Cortex of kidney (tissue), 1 donor: ENCODE measurements at places on chromosomes 11 and 22.

DNA sequence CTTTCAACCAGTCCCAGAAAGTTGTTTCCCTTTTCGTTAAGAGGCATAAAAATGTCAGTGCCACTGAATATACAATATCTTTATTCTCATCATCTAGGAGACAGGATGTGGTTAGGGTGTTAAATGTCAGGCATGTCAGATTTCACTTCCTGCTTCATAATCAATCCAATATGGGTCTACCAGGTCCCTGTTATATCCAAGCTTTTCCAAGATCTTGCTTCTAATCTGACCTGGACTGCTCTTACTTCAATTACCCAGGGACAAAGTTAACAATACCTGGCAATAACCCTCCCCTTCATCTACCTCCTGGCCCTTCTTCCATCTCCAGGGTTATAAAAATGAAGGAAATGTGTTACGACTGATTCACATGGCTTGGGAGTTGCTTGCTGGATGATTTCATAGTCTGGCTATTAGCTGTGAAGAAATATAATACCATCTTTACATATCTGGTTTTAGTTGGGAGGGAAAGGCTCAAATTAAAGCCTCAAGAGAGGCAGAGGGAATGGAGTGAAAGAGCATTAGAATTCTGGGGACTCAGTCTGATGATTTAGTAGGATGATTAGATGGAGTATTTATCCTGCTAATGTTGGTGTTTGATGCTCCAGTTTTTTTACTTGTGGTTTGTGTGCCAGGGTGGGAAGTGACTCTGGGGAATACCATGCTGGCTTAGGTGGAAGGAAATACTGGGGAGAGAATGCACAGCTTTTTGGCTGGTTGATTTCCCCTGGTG, 534.3 kb downstream of the ETS1 start:
- DNase-seq: no peak

DNA sequence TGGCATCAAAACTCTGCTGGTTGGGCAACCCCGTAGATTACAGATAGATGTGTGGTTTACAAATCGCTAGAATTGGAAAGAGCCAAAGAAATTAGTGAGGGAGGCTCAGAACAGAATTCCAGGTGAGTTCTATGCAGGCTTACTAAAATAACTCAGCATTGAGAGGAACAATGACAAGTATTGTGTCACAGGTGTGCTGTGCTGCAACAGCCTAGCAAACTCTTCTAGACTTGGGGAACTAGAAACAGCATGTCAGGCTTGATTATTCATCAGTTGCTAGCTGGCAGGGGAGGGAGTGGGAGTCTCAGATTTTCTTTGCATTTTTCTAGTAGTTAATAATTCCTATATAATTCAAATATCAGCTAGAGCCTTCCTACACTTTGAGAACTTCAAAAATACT, 26.3 kb upstream of the RASD2 start:
- DNase-seq: no peak

- DNase-seq: no peak
Observed at GRCh38 chr22:46761017-46761416, 1.4 kb upstream of the TBC1D22A start.

DNA sequence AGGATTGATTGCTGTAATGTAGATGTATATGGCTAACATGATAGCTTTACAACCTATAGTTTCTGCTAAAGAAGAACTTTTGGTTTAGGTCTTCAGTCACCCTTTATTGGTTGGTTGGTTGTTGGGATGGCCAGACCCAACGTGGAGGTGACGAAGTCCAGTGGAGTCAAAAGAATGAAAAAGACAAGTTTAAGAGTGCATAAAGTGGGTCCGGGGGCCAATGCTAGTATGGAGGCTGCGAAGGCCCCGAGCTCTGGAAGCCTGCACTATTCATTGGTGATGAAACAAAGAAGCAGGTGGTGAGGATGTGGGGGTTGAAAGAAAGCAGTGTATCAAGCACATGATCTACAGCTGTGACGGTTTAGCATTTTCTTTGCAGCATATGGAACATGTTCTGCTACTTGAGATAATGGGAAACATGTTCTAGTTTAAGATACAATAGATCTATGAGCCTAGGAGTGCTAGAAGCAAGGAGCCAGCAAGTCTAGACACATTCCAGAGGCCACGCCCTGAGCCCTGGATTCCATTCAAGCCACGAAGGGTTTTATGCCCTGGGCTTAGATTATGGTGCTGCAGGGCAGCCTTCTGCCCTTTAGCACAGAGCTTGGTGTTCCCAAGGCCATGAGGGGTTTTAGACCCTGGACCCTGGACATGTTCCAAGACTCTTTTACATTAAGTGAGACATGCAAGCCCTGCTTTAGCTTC, 6.3 kb downstream of the TCP11L1 start:
- DNase-seq: no peak

GRCh38 chr11:62644220-62644619, 2.2 kb downstream of the GANAB start:
- DNase-seq: no peak

GRCh38 chr11:69355346-69355940, 61.5 kb downstream of the MYEOV start:
- DNase-seq: no peak

DNA sequence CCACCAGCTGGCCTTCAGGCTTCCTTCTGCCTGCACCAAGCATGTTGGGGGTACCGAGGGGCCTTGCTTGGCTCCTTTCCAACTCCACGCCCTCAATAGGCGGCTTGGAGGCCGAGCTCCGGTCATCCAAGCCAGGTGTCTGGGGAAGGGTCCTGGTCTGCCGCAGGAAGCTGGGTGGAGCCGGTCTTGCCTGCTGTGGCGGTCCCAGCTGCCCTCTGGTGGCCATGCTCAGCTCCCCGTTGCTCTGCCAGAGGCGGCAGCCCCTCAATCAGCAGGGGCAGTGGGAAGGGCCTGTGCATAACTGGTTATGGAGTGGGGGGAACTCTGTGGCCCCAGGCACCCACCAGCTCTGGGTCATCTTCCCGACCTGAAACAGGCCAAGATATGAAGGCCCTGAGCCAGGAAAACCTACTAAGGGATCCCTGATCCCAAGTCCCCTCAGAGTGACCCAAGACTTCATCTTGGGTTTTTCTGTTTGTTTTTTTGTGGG, 3.2 kb downstream of the ARVCF start:
- DNase-seq: no peak

DNA sequence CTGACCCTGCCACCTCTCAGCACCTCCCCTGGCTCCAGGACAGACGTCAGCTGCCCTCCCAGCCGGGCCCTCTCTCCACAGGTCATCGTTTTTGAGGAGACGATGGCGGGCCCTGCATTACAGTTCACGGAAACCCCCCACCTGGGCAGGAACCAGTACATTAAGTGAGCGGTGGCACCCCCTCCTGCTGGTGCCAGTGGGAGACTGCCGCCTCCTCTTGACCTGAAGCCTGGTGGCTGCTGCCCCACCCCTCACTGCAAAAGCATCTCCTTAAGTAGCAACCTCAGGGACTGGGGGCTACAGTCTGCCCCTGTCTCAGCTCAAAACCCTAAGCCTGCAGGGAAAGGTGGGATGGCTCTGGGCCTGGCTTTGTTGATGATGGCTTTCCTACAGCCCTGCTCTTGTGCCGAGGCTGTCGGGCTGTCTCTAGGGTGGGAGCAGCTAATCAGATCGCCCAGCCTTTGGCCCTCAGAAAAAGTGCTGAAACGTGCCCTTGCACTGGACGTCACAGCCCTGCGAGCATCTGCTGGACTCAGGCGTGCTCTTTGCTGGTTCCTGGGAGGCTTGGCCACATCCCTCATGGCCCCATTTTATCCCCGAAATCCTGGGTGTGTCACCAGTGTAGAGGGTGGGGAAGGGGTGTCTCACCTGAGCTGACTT, 37.0 kb downstream of the B3GAT1 start:
- DNase-seq: no peak

DNA sequence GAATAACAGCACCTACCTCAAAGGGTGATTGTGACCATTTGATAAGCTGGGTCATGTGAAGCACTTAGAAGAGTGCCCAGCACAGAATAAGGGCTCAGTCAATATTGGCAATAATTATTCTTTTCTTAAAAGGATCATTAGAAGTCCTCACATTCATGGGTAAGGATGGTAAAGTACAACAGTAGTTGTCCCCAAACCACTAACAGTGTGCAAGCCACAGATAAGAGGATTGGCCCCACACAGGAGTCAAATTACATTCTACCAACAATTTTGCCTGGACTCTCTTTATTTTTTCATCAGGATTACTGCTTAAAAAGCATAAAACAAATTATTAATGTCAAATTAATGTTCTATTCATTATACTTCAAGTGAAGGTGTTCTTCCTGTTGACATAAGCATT, 271.5 kb upstream of the PDGFD start:
- no peak for DNase-seq

DNA sequence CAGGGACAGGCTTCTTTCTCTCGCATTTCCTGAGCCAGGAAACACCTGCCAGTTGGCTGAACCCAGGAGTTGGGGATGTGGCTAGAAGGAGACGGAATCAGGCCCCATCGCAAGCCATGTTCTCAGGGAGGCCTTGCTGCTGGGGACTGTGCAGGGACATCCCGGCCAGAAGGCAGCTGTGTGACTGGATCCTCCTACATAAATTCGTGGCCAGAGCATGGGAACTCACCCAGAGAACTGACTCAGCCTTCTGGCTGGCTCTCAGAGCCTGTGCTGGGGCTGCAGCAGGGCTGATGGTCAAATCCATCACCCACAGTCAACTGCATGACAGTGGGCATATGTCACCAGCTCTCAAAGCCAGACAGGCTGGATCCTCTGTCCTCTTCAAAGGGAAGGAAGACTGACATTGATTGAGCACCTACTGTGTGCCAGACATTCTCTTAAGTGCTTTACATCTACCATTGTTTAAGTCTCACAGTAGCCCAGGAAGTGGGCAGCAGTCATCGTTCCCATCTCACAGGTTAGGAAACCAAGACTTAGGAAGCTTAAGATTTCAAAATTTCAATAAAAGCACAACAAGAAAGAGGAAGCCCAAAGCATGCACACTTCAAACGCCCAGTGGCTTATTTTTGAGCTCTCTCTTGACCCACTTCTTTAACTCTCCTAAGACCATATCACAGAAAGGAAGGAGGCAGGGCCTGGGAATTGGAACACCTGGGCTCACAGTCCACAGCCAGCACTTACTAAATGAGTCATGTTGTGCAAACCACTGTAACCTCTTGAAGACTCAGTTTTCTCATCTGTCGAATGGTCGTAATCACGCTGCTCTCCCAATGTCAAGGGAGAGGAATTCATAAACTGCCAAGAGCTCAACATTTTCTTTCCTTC, 30.9 kb upstream of the CACNG2 start:
- no peak for DNase-seq

DNA sequence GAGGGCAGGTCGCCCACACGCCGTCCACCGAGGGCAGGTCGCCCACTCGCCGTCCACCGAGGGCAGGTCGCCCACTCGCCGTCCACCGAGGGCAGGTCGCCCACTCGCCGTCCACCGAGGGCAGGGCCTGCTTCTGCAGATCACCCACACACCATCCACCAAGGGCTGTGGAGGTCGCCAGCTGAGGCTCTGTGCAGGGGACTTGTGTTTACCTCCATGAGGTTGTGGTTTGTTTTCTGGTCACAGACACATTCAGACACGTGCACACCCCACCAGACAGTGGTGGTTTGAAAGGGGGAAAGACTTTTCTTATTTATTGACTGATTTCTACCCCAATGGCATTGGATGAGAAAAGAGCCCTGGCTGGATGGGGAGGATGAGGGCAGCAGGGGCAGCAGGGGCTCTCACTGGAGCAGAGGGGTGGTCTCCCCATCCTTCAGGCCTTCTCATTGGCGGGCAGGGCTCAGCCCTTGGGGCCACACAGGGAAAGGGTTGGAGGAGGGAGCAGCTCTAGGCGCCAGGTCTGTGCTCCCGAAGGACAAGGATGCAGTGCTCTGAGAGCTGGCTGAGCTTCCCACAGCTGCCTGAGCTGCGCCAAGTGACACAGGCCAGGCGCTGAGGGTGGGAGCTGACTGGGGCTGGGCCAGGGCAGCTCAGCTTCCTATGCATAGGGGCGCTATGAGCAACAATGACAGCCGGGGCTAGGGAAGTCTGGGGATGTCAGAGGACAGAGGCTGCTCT, 252.6 kb upstream of the B3GAT1 start:
- DNase-seq: no peak
